ENCODE measurements at places on chromosomes 11 and 22.
A peak's percentile ranks its signal among the peaks of the same experiment; 100 is the strongest.

- no peak for DNase-seq
Observed at GRCh38 chr11:2732261-2732939, 32.6 kb upstream of the KCNQ1OT1 start.

- no peak for DNase-seq
Observed at GRCh38 chr11:72026090-72026489, 27.4 kb downstream of the IL18BP start.

DNA sequence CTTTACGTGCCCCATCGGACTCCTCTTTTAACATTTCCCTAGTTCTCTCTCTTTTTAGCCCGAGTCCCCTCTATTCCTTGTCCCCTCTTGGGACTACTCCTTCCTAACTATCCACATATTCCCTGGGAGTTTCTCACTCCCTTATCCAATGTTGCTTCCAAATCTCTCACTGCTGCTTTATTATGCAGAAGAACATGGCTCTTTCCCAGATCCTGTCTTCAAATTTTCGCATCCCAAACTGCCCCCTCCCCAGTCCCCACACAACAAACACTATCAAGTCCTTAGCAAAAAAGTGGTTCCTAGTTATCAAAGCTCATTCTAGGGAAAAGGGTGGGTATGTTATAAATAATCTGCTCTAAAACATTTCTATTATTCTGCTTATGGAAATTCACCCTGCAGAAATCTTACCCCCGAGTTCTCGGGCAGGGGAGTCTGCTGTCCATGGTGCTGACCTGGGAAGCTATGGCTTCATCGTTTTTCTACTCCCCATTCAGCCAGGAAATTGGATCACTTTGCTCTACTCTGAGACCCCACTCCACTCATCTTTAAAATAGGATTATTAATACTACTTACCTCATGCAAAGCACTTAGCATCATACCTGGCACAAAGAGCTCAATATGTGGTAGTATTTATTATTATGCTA is 393.5 kb downstream of the BUD13 start:
- peak; percentile 57 for DNase-seq

DNA sequence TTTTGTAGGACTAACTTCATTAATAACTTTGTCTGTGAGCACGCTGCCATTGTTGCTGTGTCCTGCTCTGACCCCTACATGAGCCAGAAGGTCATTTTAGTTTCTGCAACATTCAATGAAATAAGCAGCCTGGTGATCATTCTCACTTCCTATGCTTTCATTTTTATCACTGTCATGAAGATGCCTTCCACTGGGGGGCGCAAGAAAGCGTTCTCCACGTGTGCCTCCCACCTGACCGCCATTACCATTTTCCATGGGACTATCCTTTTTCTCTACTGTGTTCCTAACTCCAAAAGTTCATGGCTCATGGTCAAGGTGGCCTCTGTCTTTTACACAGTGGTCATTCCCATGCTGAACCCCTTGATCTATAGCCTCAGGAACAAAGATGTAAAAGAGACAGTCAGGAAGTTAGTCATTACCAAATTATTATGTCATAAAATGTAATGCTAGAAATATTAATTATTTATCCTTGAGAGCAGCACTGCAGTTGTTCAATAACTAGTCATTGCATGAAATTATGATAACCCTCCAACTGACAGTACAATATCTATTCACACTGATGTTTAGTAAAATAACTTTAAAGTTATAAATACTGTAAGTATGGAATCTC is 46.4 kb upstream of the OR5D13 start:
- DNase-seq = peak; percentile 21

DNA sequence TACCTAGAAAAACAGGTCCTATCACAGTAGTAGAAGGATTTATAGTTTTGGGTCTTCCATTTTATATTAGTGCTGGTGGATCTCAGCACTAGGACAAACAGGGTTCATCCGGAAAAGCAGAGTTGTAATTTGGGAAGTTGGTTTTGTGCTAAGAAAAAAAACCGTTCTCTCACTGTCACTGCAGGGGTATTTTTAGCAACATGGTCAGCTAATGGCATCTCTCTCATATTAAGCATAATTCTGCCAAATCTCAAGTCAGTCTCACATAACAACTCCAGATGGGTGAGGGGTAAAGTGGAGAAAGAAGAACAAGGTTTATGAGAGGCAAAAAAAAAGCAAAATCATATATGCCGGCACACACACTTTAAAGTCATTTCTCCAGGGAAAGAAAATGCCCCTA is 51.6 kb upstream of the GDPD4 start:
- no peak for DNase-seq

DNA sequence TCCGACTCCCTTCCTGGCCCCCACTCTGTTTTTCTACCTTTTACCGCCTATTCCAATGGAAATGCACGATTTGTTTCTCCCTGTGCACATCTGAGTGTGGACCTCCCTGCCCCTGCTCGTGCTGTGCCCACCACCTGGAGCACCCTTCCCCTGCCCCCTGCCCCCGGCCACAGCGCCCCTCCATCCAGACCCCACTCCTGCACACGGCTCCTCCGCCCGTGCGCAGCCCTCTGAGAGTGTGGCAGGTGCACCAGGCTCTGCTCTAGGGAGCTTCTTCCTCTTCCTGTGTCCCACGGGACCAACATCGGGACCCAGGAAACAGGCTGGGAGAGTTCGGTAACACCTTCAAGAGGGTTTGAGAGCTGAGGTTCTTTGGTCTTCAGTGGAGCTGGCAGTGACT is 62.9 kb downstream of the LRP5 start:
- no peak for DNase-seq

DNA sequence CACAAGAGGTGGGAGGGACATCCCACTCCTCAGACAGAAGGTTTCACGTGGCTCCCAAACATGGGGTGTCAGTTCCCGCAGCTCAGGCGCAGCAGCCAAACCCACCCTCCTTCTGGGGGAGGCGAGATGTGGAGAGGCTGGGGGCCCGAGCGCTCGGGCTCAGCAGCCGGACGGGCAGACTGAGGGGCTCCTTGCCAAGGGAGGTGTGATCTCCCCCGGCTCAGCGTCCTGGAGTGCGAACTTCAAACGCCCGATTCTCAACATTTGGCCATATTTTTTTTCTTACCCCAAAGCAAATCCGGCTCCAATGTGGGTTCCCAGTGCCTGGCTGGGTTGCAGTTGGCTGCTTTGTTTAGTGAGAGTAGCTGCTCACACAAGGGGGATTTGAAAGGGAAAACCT is 477.9 kb downstream of the MN1 start:
- DNase-seq = no peak

GRCh38 chr11:12640926-12641849 is 33.0 kb upstream of the TEAD1 start:
- DNase-seq = no peak

DNA sequence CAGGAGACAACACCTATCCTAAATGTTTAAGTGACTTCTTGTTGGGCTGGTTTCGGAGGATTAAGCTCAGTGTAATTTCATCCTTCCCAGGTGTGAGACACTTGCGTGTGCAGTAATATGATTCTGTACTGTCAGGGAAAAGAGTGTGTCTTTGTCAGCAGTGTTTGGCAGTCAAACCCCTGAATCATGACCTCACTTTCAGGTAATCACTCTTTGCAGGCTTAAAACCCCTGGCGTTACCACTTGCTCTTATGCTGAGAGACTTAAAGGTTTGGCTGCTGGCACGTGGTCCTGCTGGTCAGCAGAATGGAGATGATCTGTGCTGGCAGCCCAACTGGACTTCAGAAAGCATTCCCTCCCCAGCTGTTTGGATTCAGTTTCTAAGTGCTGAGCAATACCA is 56.1 kb downstream of the APIP start:
- DNase-seq = no peak

DNA sequence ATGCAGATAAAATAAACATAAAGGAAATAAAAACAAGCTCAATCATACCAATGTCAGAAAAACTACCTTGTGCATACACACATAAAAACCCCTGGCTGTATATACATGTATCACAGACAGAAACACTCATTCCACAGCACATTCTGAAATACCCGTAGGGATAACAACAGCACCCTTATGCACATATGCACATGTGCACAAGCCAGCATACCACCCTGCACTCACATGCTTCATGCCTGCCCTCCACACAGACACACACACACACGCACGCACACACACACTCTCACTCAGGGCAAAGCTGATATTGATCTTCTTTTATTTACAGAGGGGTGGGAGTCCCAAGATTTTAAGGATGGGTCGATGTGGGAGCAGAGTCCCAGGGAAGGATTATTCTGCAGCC is 92.1 kb downstream of the CSNK2A3 start:
- DNase-seq = no peak

- DNase-seq = no peak
Observed at GRCh38 chr11:99184146-99184545, 163.4 kb downstream of the CNTN5 start.

GRCh38 chr11:66976028-66976467 is 944 bp downstream of the C11orf86 start:
- peak; percentile 57 for DNase-seq

- DNase-seq = peak; percentile 53
Observed at GRCh38 chr11:117199053-117199915, at the start of gene TAGLN. Gene TAGLN, plus strand, starts transcription at chr11:117199370. Its CDS starts 3,644 bp downstream, at chr11:117203014.

DNA sequence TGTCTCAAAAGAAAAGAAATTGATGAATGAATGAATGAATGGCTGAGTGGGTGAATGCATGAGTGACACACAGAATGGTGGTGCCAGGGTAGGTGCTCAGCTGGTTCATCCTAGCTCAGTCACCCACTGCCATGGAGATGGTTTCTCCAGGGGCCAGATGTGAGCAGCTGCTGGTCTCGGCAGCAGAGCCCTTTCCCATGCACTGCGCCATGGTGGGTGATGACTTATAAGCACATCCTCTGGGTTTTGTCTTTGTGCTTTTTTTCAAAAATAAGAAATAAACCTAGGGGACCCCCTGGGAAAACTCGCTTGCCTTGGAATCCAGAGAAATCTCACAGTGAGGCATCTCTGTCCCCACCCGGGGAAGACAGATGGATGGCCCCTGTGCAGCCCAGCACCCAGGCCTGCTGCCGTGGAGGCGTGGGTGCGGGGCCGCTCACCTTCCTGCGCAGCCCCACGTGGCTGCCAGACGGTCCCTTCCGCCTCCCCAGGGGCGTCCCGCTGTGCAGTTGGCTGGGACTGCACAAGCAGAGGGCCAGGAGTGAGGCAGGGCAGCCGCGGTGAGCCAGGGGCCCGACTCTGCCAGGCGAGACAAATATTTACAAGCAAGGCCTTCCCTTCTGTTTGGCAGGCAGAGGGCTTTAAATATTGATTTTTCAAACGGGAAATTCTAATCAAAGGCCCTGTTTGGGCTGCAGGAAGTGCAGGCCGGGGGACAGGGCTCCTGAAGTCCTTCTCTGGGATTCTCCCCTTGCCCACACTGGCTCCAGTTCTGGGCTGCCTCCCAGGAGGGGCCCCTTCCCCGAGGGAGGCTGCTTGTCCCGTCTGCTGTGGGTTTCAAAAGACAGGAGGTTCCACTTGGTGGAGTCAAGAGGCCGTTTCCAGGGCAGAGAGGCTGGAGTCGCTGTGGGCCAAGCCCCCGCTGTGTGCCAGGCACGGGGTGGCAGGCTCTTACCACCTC is 24.3 kb downstream of the MPPED1 start:
- DNase-seq = no peak

GRCh38 chr11:47350315-47350714 is 2.2 kb downstream of the MYBPC3 start:
- no peak for DNase-seq

- no peak for DNase-seq
Observed at GRCh38 chr11:102617466-102618008, 7.6 kb downstream of the MMP20 start.

GRCh38 chr11:86141727-86142126 is 72.8 kb upstream of the PICALM start:
- DNase-seq = no peak

GRCh38 chr22:17982572-17983141 is 41.7 kb downstream of the MICAL3 start:
- DNase-seq = no peak

DNA sequence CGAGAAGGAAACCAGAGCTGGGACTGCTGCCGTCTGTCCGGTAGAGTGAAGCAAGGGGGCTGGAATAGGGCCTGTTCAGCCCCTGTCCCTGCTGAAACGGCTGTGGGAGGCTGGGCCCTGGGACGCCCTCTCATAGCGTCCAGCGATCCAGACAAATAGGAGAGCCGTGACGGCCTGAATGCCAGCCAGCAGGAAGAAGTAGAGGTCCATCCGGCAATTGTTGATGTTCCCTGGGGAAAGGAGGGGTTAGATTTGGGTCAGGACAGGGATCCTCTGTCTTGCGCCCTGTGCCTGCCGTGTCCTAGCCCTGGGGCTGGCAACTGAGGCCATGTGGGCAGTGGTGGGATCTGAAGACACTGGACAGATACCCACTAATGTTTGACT is 12.9 kb downstream of the TMEM132A start:
- DNase-seq = no peak
